ENCODE measurements at places on chromosomes 7 and 10. TPM values are rescaled to one million over a fixed set of nuclear protein-coding genes. Genes with fewer than 3 reads are reported as not detected.
A peak's percentile ranks its signal among the peaks of the same experiment; 100 is the strongest.

- no peak for DNase-seq
Observed at GRCh38 chr7:138029126-138029525, 27.2 kb upstream of the CREB3L2 start.

DNA sequence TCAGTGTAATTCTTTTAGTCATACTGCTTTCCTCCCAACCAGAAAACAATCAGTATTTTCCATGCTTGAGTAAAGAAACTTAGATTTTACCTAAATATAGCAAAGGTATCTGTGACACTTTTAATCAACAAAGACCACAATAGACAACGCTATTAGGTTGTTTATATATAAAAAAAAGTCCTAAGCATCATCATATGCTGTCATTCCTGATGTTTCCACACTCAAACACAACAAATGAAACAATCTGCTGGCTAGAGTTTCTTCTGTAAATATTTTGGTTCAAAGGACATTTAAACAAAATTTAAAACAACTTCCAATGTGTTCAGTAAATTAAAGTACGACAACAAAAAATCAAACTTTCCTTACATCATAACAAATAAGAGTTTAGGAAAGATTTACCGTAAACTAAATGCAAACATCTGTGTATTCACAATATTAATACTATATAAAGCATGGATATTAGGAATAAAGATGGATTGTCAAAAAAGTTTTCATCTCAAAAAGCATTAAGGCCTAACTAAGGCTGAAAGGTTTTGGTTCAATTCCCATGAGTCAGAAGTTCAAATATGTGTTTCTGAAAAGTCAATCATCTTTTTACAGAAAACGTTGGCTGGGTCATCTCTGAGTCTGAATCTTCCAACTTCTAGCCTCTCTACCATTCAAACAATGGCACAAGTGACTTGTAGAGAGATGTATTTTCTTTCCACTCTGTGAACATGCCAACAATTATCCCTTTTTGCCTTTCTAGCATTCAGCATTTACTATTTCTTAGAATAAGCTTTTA, 157.1 kb downstream of the CRPPA start:
- no peak for DNase-seq

- DNase-seq = peak; percentile 7
Observed at GRCh38 chr10:101301111-101301731, 52.7 kb upstream of the BTRC start.

DNA sequence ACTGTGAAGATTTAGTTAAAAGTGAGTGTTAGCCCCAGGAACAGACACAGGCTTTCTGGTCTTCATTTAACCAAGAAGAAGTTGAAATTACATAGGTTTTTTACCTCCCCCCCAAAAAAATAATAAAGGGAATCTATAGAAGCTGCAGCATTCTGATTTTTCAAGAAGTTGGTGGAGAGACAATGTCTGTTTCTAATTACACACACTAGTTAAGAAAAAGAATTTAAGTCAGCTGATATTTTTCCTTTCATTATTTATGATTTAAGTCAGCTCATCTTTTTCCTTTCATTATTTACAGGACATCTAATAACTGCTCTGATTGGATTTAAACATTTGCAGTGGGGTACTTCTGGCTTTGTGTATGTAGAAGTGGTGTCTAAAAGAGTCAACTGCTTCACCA, 201.4 kb upstream of the NRP1 start:
- DNase-seq = no peak

DNA sequence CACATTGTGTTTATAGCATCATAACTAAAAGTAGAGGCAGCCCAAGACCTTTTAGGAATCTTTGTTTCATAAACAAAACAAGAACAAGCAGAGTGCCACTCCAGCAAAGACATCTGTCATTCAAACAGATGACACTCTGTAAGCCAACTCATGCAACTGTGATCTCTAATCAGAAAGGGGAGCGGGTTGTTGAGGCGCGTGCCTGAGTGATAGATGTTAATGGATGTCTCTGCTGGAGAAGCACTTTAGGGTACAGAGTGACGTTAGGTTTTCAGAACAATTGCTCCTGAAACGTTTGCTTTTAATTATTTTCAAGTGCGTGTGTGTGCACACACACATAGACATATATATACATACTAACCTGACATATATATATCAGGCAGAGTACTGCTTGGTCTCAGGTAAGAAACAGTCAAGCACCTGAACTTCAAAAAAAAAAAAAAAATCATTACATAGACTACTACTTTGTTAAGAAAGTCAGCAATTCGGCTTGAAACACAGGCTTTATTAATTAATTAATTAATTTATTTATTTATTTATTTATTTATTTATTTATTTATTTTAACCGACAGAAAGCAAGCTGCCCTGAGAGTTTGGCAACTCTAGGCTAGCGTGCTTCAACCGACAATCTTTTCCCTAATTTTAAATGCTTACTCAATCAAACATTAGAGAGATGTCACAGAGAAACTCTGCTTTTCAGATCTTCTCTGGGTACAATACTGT, 109.1 kb downstream of the POU6F2 start:
- no peak for DNase-seq

DNA sequence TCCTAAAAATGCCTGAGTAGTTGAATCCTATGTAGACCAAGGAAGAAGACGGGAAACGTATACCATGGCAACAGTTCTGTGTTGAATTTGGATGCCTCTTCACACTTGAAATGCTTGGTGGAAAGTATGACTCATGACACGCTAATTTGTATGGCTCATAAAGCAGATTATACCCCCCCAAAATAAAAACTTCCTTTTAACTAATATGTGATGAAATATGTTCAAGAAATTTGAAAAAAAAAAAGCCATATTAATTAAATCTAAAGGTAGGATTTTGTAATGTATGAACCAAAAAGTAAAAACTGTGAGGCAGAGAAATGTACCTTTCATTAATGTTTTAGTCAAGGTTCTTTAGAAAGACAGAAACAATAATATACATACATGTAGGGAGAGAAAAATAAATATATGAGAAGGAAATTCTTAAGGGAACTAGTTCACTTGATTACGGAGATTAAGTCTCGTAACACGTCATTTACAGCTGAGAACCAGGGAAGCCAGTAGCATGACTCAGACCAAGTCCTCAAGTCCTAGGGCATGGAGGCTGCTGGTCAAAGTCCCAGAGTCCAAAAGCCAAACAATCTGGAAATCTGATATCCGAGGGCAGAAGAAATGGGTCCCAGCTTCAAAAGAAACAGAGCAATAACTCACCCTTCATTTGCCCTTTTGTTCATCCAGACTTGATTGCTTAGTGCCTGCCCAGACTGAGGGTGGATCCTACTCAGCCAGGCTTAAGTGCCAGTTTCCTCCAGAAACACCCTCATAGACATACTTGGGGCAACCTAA, 485.1 kb downstream of the SEMA3D start:
- DNase-seq = peak; percentile 97

DNA sequence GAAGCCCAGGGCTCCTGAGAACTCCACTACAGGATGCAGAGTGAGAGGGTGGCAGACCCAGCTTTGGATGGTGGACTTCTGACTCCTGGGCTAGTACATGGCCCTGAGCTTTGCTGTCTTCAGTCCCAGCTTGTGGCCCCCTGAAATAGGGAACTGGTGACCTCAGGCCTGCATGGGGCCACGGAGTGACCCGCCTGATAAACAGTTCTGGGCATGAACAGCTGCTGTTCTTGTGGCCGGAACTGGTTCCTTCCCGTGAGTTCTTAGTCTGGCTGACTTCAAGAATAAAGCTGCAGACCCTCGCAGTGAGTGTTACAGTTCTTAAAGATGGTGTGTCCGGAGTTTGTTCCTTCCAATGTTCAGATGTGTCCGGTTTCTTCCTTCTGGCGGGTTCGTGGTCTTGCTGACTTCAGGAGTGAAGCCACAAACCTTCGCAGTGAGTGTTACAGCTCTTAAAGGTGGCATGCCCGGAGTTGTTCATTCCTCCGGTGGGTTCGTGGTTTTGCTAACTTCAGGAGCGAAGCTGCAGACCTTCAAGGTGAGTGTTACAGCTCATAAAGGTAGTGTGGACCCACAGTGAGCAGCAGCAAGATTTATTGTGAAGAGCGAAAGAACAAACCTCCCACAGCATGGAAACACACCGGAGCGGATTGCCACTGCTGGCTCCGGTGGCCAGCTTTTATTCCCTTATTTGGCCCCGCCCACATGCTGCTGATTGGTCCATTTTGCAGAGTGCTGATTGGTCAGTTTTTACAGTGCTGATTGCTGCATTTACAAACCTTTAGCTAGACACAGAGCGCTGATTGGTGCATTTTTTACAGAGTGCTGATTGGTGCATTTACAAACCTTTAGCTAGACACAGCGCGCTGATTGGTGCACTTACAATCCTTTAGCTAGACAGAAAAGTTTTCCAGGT, 268.0 kb downstream of the ZEB1 start:
- no peak for DNase-seq

- no peak for DNase-seq
Observed at GRCh38 chr7:112302566-112302965, 96.1 kb downstream of the ZNF277 start.

GRCh38 chr10:90289037-90289436, 568.8 kb downstream of the HTR7 start:
- DNase-seq = no peak

GRCh38 chr10:89327803-89328441, at the start of gene IFIT3:
Gene IFIT3 (plus strand): TSS chr10:89327997. CDS start chr10:89328074, 77 bp downstream.
- peak; percentile 84 for DNase-seq

- no peak for DNase-seq
Observed at GRCh38 chr10:299969-300368, 164.7 kb downstream of the ZMYND11 start.

GRCh38 chr7:30176463-30177109, 41.8 kb downstream of the MTURN start:
- DNase-seq = no peak

GRCh38 chr7:157622408-157623205, 285.8 kb downstream of the DNAJB6 start:
- no peak for DNase-seq

DNA sequence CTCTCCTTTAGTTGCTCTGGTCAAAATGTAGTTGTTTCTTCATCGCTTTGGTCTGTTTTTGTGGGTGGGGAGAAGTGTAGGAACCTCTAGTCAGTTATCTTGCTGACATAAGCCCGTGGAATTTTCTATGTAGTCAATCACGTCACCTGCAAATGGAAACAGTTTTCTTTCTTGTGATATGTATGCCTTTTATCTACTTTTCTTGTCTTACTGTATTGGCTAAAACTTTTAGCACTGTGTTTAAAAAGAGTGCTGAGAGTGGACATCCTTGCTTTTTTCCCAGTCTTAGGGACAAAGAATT, 42.3 kb downstream of the AKR1E2 start:
- DNase-seq = no peak

- DNase-seq = no peak
Observed at GRCh38 chr10:23786594-23786993, 347.7 kb downstream of the OTUD1 start.

DNA sequence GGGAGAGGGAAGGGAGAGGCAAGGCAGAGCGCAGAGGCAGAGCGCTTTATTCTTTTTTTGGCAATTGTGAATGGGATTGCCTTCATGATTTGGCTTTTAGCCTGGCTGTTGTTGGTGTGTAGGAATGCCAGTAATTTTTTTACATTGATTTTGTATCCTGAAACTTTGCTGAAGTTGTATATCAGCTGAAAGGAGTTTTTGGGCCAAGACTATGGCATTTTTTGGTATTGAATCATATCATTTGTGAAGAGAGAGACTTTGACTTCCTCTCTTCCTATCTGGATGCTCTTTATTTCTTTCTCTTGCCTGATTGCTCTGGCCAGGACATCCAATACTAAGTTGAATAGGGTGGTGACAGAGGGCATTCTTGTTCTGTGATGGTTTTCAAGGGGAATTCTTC, 291.3 kb downstream of the REEP3 start:
- no peak for DNase-seq

GRCh38 chr10:23095966-23096801, 805 bp downstream of the MSRB2 start:
- no peak for DNase-seq

DNA sequence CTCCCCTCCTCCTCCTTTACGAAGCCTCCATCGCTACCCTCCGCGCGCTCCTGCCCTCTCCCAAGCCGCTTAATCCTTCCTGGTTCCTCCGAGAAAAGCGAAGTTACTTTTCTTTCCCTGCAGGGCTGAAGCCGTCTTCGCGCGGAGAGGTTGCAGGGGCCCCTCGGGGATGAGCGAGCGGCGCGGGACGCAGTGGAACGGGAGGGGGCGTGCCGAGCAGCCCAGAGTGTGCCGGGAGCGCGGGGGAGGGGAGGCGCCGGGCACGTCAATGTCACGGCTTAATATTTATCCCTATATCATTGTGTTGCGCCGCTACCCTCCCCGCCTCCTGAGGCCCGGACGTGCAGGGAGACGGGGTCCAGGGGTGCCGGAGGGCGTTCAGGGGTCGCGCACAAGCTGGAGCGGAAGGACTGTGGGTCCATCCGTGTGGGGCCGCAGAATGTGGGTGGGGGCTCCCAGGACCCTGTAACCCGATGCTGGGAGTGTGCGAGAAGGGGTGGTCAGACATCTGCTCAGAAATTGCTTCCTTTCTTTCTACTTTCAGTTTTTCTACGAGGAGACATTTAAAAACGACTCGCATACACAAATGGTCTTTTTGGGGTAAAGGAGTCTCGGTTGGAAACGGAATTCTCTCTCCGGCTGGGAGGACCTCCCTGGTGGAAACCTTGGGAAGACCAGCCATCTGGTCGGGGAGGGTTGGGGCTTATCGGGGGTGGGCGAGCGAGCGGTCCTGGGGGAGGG, 2.4 kb downstream of the CDK6 start:
- DNase-seq = no peak

DNA sequence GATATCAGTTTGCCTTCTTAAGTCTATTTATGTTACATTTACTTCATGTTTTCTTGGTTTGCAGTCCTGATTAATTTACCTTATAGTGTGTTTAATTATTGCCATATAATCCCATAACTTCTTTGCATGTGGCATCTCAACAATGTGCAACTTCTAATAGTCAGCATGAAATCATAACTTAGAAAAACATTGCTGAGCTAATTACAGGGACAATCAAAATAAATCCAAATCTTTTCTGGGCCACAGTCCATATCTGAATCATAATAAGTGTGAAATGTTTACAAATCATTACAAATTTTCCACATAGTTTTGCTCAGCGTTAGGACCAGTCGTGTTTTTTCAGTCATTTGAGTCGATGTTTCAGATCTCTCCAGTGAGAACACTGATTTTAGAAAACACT, 29.1 kb upstream of the CABCOCO1 start:
- DNase-seq = no peak

The IFIT1 gene
- 3.3 TPM for total RNA-seq

The ANXA8 gene
- total RNA-seq = not detected

The PRKCQ gene
- 1.9 TPM for total RNA-seq

The CASP2 gene
- total RNA-seq = 19.7 TPM

The LDB3 gene
- not detected for total RNA-seq

The ZNF775 gene
- total RNA-seq = 9.4 TPM

The SDK1 gene
- total RNA-seq = 2.3 TPM

The ARHGAP12 gene
- 20.1 TPM for total RNA-seq

The ZNRF2 gene
- total RNA-seq = 4.1 TPM

The NAT16 gene
- total RNA-seq = not detected

The WNT8B gene
- not detected for total RNA-seq

The TBC1D12 gene
- 12.9 TPM for total RNA-seq

The STEAP1 gene
- 1.5 TPM for total RNA-seq
